ENCODE measurements at places on chromosomes 16 and 17. TPM values are rescaled to one million over a fixed set of nuclear protein-coding genes. Genes with fewer than 3 reads are reported as not detected.

Gene LYRM9
- 6.0 TPM for total RNA-seq

Gene CCDC40
- total RNA-seq: not detected

Gene LDHD
- total RNA-seq: 0.18 TPM

DNA sequence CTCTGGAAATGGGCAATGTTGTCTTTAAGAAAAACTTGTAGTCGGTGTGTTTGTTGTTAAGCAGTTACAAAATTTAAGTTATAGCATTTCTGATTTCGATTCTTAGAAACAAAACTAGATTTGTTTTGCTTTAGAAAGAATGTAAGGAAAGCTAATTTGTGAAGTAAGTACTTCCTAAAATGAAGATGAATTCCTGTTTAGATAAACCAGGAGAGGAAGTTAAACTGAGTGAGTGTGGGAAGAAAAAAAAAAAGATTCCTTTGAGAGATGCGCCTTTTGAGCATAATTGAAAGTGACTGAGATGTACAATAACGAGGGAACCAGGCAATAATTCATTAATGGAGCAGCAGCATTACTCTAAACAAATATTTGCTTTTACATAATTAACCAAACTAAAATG is 52.4 kb upstream of the ALOX12 start:
- DNase-seq: no peak

GRCh38 chr17:17859909-17860765 is 23.4 kb upstream of the SREBF1 start:
- DNase-seq: peak; percentile 76

DNA sequence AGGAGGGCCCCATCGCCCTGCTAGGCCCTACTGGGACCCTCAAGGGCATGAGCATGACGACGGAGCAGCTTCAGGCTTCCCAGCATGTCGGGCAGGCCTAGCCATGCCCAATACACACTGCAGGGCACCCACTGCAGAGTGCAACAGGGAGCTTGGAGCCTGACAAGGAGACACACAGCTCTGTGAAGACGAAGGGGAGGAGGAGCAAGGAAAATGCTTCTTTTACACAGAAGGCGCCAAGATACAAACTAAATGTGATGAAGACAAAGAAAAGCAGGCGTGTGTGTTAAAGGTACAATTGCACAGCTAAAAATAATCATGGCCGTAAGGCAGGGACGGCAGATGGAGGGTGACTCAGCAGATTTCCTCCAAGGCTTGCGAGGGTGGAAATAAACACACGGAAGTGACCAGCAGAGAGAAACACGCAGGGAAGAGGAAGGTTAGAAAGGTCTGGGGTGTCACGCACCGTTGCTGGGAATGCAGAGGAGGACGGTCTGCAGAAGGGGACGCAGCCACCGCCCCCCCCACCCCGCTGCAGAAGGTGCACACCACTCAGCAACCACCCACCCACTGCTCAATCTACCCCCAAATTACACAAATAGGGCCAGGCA is 108.5 kb downstream of the ZNF778 start:
- peak; percentile 45 for DNase-seq

DNA sequence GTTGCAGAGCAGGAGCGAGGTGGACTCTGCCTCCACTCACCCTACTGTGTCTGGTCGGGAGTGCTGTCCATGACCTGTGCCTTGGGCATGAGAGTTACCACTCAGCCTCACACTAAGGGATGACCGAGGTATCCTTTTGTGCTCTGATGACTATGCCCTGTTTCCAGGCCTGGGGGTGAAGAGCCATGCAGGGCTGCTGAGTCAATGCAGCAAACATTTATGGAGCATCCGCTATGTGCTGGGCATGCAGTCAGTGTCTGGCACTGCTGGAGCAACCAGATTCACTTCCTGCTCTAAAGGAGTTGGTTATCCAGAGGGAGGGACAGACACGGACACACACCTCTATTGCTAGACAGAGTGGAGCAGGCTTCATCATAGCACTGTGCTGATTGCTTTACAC is 7.6 kb upstream of the HNF1B start:
- no peak for DNase-seq

GRCh38 chr16:58041628-58041955 is 16.0 kb downstream of the MMP15 start:
- DNase-seq: no peak

DNA sequence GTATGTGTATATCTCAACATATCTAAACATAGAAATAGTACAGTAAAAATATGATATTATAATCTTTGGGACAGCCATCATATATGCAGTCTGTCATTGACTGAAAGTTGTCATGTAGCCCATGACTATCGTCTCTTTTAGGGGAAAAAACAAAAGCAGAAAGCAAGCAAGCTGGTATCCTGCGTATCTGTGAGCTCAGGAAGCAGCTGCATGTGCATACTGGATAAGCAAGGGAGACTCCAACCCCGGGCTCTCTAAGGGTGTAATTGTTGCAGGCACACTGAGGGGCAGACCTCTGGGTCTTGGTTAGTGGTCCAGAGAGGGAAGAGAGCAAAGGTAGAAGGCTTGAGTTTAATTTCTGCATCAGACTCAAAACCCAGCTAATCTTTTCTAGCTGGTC is 581.1 kb downstream of the MAF start:
- no peak for DNase-seq

DNA sequence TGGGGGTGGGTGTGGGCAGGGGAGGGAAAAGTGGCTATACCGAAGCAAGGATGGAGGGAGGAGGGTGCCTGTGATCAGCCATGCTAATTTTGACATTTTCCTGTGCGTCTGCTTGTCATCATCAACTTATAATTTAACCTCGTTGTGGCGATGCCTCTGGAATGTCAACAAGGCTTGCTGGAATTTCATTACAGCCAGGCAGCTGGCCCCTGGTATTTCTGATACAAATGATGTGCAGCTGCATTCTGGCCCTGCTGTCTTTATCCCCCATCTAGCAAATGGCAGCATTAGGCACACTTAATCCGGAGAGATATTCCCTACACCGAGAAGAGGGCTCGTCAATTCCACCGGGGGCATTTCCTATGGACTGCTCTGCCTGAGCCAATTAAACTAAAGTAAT is 278.3 kb upstream of the CCL2 start:
- DNase-seq: no peak

DNA sequence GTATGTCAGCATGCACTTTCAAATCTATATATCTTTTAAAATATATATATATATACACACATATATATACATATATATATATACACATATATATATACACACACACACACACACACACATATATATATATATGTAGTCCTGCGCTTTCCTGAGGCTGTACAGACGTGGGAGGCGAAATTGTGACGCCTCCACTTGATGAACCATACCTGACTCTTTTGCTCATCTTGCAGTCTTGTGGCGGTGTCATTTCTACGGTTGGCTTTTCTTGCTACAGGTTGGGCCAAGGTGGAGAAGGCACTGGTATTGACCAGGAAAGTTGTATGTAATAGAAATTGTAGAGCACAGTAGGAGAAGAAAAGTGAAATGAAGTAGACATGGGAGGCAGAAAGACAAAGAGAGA is 88.2 kb downstream of the RBFOX1 start:
- no peak for DNase-seq

- no peak for DNase-seq
Observed at GRCh38 chr16:1349351-1349750, 2.3 kb downstream of the TSR3 start.

GRCh38 chr16:47886631-47887415 is 269.0 kb downstream of the ABCC12 start:
- DNase-seq: no peak

Data from activated CD4-positive, alpha-beta memory T cell treated with anti-CD3 and anti-CD28 coated beads, Interleukin-2, amount 10 ng/mL, durations not matched to agents 7 days and 5 days (primary cell).